ACHN (cell line): ENCODE measurements at places on chromosomes 1 and 21.

GRCh38 chr1:218380125-218380977 lies 35.2 kb downstream of the TGFB2 start:
- DNase-seq: peak; percentile 98

DNA sequence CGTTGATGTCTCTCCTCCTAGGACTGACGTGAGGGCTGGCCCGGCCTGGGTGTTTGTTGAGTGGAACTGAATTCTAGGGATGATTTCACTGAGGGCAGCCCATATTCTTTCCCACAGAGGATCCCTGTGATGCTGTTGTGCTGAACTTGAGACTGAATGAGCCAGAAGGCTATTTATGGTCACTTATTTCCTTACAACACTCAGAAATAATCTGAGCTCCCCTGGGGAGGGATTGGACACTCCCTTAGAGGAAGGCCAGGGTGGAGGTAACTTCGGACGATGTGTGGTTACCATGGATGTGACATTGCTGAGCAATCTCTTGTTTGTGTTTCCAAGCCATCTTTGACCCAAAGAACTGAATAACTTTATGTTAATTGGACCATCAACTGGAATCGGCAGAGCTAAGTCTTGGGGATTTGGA lies 5.1 kb upstream of the TMCO4 start:
- DNase-seq: peak; percentile 8

- peak; percentile 48 for DNase-seq
These were observed 61.6 kb downstream of the LRRN2 start for GRCh38 chr1:204623894-204624361.

DNA sequence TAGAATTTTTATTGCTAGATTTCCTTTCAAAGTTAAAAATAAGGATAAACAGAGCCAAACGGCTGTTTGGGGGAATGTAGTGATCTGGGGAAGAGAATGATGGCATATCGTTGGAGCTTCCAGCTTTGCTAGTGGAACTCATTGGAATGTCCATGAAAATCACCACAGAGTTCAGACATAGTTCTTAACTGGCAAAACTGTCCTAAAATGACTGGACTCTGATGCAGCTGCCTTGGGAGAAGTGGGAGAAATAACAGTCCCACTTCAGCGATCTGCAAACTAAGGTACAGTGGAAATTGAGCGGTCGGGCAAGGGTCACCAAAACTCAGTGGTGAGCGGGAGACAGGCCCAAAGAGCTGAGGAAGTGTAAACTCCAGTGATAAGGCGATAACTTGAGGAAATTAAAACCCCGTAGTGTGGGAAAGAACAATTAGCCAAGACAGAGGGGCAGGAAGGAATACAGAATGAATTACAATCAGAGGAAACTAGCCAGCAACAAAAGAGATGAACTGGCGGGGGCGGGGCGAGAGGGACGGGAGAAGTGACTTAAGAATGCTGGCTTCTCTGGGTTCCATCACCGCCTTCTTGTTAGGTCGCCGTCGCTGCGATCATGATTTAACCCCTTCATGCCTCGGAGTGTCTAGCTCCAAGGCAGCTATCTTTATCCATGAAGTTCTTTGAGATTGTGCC lies 89.8 kb upstream of the ARHGAP29 start:
- peak; percentile 69 for DNase-seq

- no peak for DNase-seq
These were observed 340.8 kb downstream of the NPHP4 start for GRCh38 chr1:5651473-5651872.
